Cerebellum (tissue), 4 donors: ENCODE measurements at places on chromosomes 4 and X.

- DNase-seq, result no peak
Observed at GRCh38 chr4:182604953-182605352, 312.2 kb downstream of the DCTD start.

DNA sequence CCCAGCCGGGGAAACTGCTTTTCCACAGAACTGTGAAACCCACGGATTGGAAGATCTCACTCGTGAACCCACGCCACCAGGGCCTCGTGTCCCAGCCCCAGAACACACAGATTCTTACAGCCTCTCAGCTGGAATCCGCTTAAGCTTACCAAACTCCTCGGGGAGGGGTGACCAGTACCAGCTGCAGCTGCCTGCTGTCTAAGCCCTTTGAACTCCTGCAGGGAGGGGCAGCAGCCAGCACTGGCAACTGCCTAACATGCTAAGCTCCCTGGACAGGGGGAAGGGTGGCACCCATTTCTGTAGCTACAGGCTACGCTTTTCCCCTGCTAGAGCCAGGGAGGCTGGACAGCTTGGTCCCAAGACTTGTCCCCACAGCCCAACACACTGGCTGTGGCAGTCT is 38.4 kb downstream of the TBL1X start:
- DNase-seq, result no peak

GRCh38 chrX:77436682-77437081 is 10.5 kb upstream of the FGF16 start:
- no peak for DNase-seq

DNA sequence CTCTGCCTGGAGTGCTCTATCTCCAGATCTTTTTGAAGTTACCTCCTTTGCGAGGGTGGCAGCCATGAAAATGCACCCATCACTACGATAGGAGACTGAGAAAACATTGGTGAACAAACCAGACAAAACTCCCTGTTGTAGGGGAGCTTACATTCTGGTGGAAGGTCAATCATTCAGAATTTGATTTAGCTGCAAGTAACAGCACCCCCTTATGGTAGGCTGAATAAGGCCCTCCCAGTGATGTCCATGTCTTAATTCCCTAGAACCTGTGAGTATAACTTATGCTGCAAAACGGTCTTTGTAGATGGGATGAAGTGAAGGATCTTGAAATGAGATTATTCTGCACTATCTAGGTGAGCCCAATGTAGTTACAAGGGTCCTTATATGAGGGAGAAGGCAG is 5.6 kb upstream of the TEC start:
- DNase-seq, result no peak

DNA sequence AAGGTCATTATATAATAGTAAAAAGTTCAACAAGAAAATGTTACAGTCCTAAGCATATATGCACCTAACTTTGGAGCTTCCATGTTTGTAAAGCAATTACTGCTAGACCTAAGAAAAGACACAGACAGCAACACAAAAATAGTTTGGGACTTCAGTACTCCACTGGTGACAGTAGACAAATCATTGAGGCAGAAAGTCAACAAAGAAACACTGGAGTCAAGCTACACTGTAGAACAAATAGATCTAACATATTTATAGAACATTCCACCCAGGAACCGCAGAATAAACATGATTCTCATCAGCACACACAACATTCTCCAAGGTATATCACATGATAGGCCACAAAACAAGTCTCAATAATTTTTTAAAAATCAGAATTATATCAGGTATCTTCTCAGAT is 42.6 kb downstream of the ARFIP1 start:
- no peak for DNase-seq

DNA sequence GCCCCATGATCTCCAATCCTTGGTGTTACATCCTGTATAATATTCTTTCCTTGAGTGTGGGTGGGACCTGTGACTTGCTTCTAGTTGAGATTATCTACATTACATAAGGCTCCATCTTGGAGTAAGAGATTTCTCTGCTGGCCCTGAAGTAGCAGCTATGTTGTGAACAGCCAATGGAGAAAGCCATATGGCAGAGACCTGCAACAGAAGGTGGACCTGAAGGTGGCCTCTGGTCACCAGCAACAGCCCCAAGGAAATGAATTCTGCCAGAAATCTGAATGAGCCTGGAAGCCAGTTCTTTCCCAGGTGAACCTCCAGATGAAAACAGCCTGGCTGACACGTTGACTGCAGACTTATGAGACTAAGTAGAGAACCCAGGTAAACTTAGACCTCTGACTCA is 2.3 kb upstream of the INTS6L start:
- peak; percentile 47 for DNase-seq

DNA sequence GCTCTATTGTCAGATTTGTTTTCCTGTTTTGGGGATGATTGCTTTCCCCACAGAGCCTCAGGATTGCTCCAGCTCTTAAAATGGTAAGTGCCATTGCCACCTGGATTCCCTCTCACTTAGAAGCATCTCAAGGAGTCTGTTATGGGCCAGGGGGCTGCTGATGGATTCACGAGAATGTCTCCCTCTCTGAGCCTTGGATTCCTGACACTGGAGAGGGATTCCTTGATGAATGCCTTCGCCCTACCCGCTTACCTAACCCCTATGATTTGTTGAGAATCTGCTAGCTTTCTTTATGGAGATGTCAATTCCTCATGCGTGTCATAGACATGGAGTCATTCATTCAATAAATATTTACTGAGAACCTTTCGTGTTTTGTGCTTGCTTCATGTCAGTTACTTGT is 36.9 kb upstream of the TENM3 start:
- no peak for DNase-seq

DNA sequence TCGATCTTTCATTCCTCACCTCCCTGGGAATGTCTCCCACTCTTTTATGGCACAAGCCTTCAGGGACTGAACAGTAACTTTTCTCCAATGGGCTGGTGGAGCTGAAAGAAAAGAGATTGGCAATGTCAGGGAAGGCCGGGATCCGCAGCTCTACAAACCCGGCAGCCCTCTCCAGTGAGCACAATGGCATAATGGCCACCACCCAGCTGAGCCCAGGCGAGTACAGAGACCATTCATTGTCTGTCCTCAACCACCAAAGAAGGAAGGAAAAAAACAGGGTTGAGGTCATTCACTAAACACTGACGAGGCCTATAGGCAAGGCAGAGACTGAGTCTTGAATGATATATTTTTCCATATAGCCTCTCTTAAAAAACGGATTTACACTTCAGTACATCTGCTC is 3.6 kb downstream of the GEMIN8 start:
- DNase-seq, result no peak

DNA sequence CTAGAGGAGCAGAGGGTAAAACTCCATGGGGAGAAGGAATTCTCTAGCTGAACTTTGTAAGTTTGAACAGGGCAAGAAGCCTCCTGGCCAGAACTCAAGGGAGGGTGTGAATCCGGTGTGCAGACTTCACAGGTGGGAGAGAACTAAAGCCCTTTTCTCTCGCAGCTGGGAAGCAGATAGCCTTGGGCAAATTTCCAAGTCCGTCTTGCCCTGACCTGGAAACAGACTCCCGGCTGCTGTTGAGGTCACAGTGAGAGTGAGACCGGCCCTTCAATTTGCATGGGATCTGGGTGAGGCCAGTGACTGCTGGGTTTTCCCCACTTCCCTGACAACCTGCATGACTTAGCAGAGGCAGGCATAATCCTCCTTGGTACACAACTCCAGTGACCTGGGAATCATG is 94.5 kb upstream of the ZNF827 start:
- DNase-seq, result no peak

DNA sequence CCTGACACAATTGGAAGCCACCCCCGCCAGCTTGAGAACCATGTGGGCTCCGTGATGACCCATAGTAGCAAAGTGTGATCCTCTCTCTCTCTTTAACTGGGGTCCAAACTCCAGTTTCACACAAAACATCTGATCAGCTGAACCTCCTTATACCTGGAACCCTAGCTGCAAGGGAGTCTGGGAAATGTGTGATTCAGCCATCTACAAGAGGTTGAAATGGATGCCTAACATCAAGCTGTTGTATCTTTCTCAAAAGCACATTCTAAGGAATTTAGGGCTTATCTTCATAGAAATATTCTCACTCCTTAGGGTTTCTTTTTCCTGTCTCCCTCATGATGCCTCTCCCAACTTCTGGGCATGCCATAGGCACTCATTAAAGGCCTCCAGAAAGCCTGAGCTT is 126.0 kb downstream of the BCOR start:
- no peak for DNase-seq

DNA sequence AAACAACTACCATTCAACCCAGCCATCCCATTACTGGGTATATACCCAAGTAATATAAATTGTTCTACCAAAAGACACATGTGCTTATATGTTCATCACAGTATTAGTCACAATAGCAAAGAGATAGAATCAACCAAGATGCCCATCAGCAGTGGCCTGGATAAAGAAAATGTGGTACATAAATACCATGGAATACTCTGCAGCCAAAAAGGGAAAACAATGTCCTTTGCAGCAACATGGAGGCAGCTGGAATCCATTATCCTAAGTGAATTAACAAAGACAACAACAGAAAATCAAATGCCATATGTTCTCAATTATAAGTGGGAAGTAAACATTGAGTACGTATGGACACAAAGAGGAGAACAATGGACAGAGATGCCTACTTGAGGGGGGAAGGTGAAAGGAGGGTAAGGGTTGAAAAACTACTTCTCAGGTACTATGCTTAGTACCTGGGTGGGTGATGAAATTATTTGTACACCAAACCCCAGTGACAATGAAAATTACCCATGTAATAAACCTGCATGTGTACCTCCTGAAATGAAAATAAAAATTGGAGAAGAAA is 632.1 kb upstream of the AADAT start:
- DNase-seq, result no peak

DNA sequence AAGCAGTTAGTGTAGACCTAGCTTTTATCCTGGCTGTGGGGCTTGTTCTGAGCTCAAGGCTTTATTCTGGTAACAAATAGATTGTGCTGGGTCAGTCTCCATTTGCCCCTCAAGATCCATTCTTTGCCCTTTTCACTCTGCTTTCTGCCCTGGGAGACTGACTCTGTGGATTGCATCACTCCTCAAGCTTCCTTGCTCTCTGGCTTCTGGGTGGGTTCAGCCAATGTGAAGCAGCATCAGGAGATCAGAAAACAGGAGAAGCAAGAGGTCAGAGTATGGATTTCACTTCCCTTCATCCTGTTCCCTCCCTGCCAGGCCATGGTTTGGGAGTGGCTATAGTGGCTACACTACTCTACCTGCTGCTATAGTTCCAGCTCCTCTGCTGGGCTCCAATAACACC is 184.1 kb upstream of the NDP start:
- no peak for DNase-seq
